ENCODE measurements at places on chromosomes 3 and 15. TPM values are rescaled to one million over a fixed set of nuclear protein-coding genes. Genes with fewer than 3 reads are reported as not detected.

- ATAC-seq, result no peak
These were observed 4.7 kb upstream of the OCA2 start for GRCh38 chr15:28103831-28104230.

DNA sequence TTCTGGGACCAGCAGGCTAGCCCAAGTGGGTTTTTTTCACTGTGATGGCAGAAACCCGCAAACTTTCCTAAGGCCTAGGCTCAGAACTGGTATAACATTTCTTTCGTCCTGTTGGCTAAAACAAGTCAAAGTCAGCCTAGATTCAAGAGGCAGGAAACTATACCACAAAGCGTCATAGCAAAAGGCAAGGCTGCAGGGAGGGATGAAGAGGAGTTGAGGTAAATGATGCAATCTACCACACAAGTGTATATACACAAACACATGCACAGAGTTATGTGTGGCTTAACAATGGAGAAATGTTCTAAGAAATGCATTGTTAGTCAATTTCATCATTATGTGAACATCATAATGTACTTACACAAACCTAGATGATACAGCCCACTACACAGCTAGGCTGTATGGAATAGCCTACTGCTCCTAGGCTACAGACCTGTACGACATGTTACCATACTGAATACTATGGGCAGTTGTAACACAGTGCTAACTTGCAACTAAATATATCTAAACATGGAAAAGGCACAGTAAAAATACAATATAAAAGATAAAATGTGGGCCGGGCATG is 225.6 kb downstream of the TBL1XR1 start:
- no peak for ATAC-seq

DNA sequence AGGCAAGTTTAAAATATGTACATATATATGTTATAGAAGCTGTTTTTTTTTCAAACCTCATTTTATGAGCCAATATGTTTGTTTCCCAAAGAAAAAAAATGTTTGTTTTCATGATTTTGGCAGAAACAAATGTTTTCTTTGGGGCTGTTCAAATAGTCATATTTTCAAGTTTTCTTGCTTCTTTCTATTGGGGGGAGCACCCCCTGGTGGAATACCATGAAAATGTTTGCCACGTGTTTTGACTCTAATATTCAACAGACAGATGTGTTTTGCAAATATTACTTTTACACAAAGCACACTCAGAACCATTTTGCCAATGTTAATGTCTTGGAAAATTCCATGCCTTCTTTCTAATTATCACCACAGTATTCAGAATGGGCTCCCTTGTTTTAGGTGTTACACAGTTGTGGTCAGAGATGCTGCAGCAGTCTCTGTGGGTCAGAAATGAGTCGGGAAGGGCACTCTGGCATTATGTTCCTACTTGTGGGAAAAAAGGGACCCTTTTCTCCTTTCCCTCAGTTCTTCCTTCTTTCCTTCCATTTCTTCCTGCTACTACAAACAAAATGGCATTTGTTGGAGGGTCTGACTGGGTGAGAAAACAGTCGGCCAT is 817.0 kb downstream of the TUSC7 start:
- peak; percentile 40 for ATAC-seq

DNA sequence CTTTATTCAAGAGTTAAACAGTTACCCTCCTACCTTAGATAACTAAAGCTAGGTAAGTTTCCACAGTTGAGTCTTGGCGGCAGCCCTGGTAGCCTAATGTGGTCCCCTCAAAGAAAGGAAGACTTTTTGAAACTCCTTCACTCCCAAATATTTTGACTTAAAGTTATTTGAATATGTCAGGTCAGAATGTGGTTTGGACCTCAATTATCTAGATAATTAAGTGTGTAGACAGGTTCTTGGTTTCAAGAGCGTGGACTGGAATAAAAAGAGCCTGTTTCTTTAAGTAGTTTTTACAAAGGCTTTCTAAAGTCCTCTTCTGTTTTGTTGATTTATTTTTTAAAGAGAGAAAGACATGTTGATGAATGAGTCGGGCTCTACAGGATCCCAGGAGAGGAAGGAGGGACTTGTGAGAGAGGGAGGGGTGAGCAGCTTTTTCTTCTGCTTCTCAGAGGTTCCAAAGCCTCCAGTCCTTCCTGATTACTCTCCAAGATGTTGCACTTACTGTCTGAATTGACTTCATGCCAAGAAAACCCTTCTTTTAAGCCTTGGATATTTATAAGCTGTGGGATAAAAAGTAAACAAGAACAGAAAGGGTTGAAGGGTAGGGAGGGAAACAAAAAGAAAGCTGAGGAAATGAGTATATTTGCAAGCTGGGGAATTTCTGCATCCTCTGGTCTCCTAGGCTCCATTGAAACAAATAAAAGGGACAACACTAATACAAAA is 457.4 kb downstream of the IGSF11 start:
- ATAC-seq, result no peak

- ATAC-seq, result no peak
These were observed 243.2 kb downstream of the EDEM1 start for GRCh38 chr3:5430701-5431100.

DNA sequence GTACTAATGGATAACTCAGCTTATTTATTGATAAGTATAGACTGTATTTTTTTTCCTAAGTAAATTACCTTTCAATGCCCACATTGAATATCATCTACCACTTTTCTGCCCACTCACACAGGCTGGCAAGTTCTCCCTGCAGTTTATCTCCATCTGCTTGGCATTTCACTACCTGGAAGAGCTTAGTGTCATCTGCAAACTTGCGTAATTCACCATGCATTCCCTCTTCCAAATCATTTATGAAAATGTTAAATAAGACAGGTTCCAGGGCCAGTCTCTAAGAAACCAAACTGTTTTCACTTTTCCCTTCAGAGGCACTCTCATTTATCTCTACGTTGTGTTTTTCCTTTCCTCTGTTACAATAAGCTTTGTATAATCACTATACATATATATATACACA is 1076.6 kb downstream of the IGSF11 start:
- no peak for ATAC-seq

The LRRC31 gene
- total RNA-seq, result 0.19 TPM
